Suprapubic skin (tissue), 4 donors: ENCODE measurements at places on chromosomes 13 and 19. TPM values are rescaled to one million over a fixed set of nuclear protein-coding genes. Genes with fewer than 3 reads are reported as not detected.

Gene IL4I1
- not detected for total RNA-seq

- H3K27me3 ChIP-seq, result no peaks in the 10 kb centered on the region
- H3K4me3 ChIP-seq, result no peak overlapping the region
- peaks cover 5% of the 10 kb centered on the region for H3K36me3 ChIP-seq
- no peak for DNase-seq
- peaks cover 30% of the 10 kb centered on the region for H3K4me1 ChIP-seq
Measured at GRCh38 chr19:1947651-1948209, 6.8 kb downstream of the CSNK1G2 start.

GRCh38 chr13:49652355-49653305, 24.3 kb downstream of the ARL11 start:
- H3K27me3 ChIP-seq, result no peaks in the 10 kb centered on the region
- H3K27ac ChIP-seq, result no peak overlapping the region
- H3K4me1 ChIP-seq, result no peaks in the 10 kb centered on the region

DNA sequence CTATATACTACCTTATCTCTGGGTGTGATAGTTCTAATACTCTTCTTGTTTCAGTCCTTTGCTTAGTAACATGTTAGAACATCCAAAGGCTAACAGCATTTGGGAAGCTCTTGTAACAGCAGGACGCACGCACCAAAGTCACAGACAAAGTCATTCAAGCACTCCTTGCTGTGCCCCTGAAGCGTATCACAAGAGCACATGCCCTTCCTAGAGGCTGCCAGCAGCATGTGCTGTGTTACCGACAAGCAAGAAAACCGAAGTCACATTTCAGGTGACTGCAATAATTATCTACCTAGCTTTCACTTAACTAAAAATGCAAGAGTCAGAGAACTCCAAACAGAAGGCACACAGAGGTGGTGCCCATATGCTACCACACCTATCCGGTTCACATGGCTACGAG, 194.1 kb downstream of the KLF12 start:
- no peaks in the 10 kb centered on the region for H3K27me3 ChIP-seq
- no peak overlapping the region for H3K27ac ChIP-seq
- DNase-seq, result no peak
- no peak overlapping the region for H3K4me3 ChIP-seq

DNA sequence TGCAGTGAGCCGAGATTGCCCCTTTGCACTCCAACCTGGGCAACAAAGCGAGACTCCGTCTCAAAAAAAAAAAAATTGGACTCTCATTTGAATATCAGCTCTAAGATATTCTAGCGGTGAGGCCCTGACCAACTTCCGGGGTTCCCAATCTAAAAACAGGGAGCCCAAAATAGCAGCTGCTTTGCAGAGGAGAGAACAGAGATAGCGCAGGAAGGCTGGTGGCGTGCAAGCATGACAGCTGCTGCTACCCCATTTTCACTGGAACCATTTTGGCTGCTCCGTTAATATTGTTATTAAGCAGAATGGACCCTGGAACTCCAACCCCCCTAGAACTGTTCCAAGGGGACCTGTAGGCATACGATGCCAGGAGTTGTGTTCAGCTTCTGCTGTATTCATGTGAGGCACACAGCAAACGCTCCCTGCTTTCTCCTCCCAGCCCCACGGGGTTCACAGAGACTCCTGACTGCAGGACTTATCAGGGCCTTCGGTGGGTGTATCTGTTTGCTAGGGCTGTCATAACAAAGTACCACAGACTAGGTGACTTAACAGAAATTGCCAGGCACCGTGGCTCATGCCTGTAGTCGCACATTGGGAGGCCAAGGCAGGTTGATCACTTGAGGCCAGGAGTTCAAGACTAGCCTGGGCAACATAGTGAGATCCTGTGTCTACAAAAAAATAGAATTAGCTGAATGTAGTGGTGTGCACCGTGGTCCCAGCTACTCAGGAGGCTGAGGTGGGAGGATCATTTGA, 11.5 kb downstream of the STXBP2 start:
- peaks cover 12% of the 10 kb centered on the region for H3K4me1 ChIP-seq
- peaks cover 10% of the 10 kb centered on the region for H3K27me3 ChIP-seq
- H3K4me3 ChIP-seq, result no peak overlapping the region
- no peak overlapping the region for H3K27ac ChIP-seq
- no peak for DNase-seq
- H3K36me3 ChIP-seq, result peaks cover 17% of the 10 kb centered on the region

DNA sequence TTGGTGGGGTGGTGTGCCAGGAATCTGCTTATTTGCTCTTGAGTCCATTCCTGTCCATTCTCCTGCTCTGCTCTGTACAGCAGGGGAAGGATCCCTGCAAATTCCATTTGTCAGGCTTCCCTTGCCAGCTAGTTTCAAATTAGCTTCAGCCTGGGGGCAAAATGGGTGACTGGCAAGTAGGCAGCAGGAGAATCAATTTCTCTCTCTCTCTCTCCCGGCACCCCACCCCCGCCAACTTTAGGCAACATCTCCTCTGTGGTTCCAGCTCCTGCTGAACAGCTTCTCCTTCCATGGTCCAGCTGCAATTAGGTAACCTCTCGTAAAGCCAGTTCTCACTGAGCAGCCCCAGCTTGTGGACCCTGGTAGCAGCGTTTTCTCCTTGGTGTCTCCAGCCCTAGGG, 6.7 kb upstream of the MYCBP2 start:
- no peak overlapping the region for H3K27ac ChIP-seq
- H3K4me1 ChIP-seq, result peaks cover 17% of the 10 kb centered on the region
- H3K36me3 ChIP-seq, result no peaks in the 10 kb centered on the region
- no peak for DNase-seq

Gene SPIB
- total RNA-seq, result not detected

Gene FGF14
- 0.08 TPM for total RNA-seq

GRCh38 chr19:47152205-47152604, 21.6 kb downstream of the SAE1 start:
- no peak for DNase-seq
- H3K27ac ChIP-seq, result peak overlapping the region; percentile 78
- H3K36me3 ChIP-seq, result peaks cover 45% of the 10 kb centered on the region

- no peaks in the 10 kb centered on the region for H3K4me1 ChIP-seq
- H3K36me3 ChIP-seq, result no peaks in the 10 kb centered on the region
- H3K4me3 ChIP-seq, result no peak overlapping the region
Measured at GRCh38 chr13:75647126-75647784, 11.1 kb downstream of the LMO7 start.

- peaks cover 6% of the 10 kb centered on the region for H3K27me3 ChIP-seq
- no peaks in the 10 kb centered on the region for H3K36me3 ChIP-seq
- H3K27ac ChIP-seq, result no peak overlapping the region
- no peak for DNase-seq
Measured at GRCh38 chr13:111384441-111385182, 64.2 kb downstream of the TEX29 start.

DNA sequence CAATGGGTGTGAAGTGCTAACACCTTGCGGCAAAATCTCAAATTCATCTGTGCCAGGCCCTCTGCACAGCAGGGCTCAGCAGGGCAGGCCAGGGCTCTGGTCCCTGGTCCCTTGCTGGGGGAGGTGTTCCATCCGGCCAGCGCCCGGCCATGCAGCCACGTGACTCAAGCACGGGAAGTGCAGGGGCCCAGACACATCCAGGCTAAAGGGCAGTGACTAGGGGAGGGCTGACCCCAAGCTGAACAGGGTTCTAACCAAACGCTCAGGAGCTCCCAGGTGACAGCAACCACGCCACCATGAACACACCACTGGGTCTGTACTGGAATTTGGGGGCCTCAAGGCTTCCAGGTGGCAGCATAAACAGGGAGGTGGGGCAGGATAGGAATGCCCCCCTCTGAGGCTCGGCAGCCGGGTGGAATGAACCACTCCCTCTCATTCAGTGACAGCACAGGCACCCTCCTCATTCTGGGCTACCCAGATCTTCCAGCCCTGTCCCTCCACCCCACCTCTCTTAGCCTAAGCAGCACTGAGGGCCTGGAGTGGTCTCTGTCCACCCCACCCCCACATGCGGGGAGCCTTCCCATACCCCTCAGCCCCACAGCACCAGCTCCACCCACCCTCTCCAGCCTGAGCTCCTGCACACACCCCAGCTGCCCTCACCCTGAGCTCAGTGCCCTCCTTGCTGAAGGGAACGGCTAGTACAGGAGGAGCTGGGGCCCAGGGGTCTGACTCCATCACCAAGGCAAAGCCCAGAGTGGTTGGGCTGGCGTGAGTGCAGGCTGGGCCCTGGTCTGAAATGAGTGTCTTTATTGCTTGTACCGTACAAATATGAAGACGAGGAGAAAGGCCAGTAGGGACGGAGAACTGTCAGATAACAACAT, 5.3 kb upstream of the CCNP start:
- no peak overlapping the region for H3K4me3 ChIP-seq
- peaks cover 45% of the 10 kb centered on the region for H3K36me3 ChIP-seq
- H3K4me1 ChIP-seq, result peaks cover 2% of the 10 kb centered on the region
- peaks cover 7% of the 10 kb centered on the region for H3K27me3 ChIP-seq
- H3K27ac ChIP-seq, result no peak overlapping the region

DNA sequence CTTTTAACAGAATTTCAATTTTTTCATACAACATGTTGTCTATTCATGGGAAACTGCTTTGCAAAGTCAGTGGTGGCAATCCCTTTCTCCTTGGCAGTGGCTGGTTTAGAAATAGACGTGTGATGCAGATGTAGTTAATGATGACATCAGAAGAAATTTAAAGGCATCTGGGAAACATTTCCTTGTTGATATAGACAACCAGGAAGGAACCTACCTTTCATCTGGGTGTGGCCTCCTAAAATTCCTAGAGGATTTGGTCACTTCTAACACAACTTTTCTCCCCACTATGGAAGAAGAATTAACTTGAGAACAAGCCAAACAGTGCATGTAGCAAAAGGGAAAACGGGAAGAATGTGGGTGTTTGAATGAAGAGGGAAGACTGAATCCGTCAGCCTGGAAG, 102.8 kb downstream of the EFNB2 start:
- DNase-seq, result no peak
- H3K27ac ChIP-seq, result no peak overlapping the region
- H3K4me3 ChIP-seq, result no peak overlapping the region
- H3K4me1 ChIP-seq, result no peaks in the 10 kb centered on the region

Gene PTGIR
- total RNA-seq, result 0.57 TPM

Gene CDC16
- 48.3 TPM for total RNA-seq

Gene ZFR2
- not detected for total RNA-seq

Gene PSG11
- total RNA-seq, result not detected

Gene ZC3H13
- 34.1 TPM for total RNA-seq

Gene CFD
- total RNA-seq, result 281 TPM

Gene C19orf85
- not detected for total RNA-seq

DNA sequence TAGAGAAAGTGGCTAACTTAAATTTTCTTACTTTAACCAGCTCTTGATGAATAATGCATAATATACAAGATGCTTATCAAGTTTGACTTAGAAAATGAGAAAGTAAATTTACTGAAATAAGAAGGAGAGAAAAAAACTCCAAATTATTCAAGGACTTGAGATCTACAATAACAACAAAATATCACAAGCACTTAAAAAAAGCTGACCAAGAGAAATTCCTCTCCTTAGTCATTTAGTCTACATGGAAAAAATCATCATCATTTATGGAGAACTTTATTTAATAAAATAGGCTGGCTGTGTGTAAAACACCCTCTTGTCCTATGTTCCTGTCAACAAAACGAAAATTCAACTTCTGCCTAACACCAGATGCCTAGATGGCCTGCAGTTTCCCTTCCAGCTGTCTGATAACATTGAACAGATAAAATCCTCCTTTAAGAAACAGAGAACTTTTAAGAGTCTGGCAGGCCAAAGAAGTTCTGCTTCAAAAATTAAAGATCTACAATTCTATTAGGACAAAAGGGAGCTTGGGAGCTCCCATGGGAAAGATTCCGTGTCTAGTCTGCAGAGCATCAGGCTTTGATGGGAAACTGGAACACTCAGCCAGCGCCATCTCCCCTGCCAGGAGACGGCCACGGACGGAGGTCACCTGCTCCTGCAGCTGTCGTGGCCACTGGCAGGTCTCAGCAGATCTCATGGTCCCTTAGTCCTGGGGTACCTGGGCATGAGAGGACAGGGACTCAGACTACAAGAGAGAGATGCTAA, 37.9 kb upstream of the ATP11A start:
- no peak for DNase-seq
- no peaks in the 10 kb centered on the region for H3K27me3 ChIP-seq
- peaks cover 4% of the 10 kb centered on the region for H3K4me1 ChIP-seq

Gene CEACAM8
- total RNA-seq, result not detected

DNA sequence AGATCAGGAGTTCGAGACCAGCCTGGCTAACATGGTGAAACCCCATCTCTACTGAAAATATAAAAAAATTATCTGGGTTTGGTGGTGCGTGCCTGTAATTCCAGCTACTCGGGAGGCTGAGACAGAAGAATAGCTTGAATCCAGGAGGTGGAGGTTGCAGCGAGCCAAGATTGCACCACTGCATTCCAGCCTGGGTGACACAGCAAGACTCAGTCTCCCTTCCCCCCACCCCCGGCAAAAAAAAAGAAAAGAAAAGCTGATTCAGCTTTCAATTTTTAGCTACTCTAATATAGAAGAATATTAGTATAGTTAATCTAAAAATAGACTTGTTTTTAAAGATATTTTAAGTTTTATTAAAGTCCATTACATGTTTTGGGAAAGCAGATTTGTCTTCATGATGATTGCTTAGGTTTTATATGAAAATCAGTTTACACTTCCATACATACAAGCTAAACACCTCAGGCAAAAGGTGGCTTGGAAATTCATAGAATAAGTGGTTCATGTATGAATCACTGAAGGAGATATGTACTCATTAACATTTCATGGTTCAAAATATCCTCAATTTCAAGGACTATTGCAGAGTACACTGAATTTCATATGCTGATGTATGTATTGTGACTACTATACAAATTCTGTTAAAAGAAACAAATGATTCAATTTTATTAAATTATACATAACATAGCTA, 165.2 kb downstream of the TDRD3 start:
- no peaks in the 10 kb centered on the region for H3K36me3 ChIP-seq
- no peaks in the 10 kb centered on the region for H3K27me3 ChIP-seq
- H3K27ac ChIP-seq, result no peak overlapping the region
- no peaks in the 10 kb centered on the region for H3K4me1 ChIP-seq
- DNase-seq, result no peak
- no peak overlapping the region for H3K4me3 ChIP-seq

Gene MAMSTR
- 1.6 TPM for total RNA-seq

DNA sequence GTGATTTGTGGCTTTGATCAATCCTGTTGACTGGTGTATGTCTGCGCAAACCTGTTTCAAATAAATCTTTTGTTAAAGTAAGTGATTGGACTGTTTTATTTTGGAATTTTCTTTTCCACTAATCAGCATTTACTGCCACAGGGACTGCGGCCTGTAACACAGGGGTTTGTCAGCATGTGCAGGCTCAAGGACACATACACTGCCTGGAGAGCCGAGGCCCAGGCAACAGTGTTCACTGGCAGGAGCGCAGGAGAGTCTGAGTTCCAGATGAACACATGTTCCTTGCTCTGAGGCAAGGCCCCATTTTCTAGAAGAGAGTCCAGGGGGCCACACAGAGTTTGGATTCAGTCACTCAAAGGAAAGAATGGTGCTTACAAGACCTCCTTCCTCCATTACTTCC, 26.0 kb downstream of the SHISA2 start:
- H3K4me3 ChIP-seq, result no peak overlapping the region
- H3K27ac ChIP-seq, result no peak overlapping the region
- no peaks in the 10 kb centered on the region for H3K36me3 ChIP-seq
- H3K27me3 ChIP-seq, result no peaks in the 10 kb centered on the region
- no peak for DNase-seq
- H3K4me1 ChIP-seq, result peaks cover 20% of the 10 kb centered on the region
